ENCODE measurements at places on chromosomes 6 and 20. TPM values are rescaled to one million over a fixed set of nuclear protein-coding genes. Genes with fewer than 3 reads are reported as not detected.

Gene E2F1
- total RNA-seq = 23.7 TPM

Gene SEL1L2
- not detected for total RNA-seq

Gene TRIM15
- total RNA-seq = not detected

Gene SAMD3
- 9.1 TPM for total RNA-seq

Gene MYH7B
- not detected for total RNA-seq

Gene TRIM31
- total RNA-seq = not detected

Gene OPRL1
- 0.63 TPM for total RNA-seq

Gene TRERF1
- 12.0 TPM for total RNA-seq

Gene ZBP1
- total RNA-seq = not detected

Gene SYNCRIP
- total RNA-seq = 90.5 TPM

Gene SAMD10
- 0.16 TPM for total RNA-seq

Gene TAAR8
- not detected for total RNA-seq

Gene PRRT1
- total RNA-seq = 0.41 TPM

Gene SLC2A10
- total RNA-seq = 37.4 TPM

Gene SULF2
- total RNA-seq = 1.9 TPM

Gene MYLK2
- not detected for total RNA-seq

Gene KIFC1
- total RNA-seq = not detected

Gene MROH8
- total RNA-seq = 0.49 TPM

Gene WFDC5
- total RNA-seq = not detected

Gene TNFRSF6B
- 0.36 TPM for total RNA-seq

Gene CRNKL1
- total RNA-seq = 109 TPM

Gene C6orf52
- total RNA-seq = not detected

Gene LPIN3
- total RNA-seq = 3.4 TPM

Gene RIPPLY2
- not detected for total RNA-seq

Gene C20orf204
- total RNA-seq = 1.6 TPM

Gene POU3F2
- not detected for total RNA-seq

Gene ANKRD66
- total RNA-seq = not detected

Gene OPN5
- total RNA-seq = not detected

Gene GPANK1
- total RNA-seq = 69.8 TPM

Gene SIRPB1
- total RNA-seq = not detected

Gene HLA-DOB
- total RNA-seq = not detected

Gene ADGRF4
- total RNA-seq = 2.7 TPM

Gene CLPSL1
- total RNA-seq = not detected

Gene SLC25A27
- 6.2 TPM for total RNA-seq

Gene MYB
- 0.54 TPM for total RNA-seq

Gene HRH3
- not detected for total RNA-seq

Gene COL21A1
- 29.5 TPM for total RNA-seq

Gene MOCS1
- total RNA-seq = 8.4 TPM

Gene CRISP3
- total RNA-seq = not detected

Gene ABHD16A
- 27.1 TPM for total RNA-seq

Gene HLA-DQA2
- total RNA-seq = not detected

All from fibroblast of the aortic adventitia (primary cell).